Osteoblast (primary cell): ENCODE measurements at places on chromosomes 4 and X. TPM values are rescaled to one million over a fixed set of nuclear protein-coding genes. Genes with fewer than 3 reads are reported as not detected.

DNA sequence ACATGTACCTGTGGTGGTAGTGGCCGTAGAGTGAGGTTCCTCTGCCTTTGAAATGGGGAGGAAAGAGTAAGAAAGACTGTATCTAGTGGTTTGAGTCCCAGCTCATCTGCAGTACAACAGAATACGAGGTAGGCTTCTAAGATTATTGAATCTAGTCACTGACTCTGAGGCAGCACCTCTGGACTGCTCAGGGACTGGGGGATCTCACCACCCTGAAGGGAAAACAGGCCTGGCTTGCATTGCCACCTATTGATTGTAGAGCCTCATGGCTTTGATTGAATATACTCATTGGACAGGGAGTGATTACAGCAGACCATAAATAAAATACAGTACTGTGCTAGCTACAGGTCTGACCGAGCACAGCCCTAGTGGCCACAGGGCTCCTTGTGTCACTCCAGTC lies 50.5 kb downstream of the GPR174 start:
- no peaks in the 10 kb centered on the region for H3K36me3 ChIP-seq
- H3K27me3 ChIP-seq: no peaks in the 10 kb centered on the region
- H3K4me1 ChIP-seq: no peaks in the 10 kb centered on the region
- H3K4me3 ChIP-seq: no peak overlapping the region

KLHL15 gene
- 8.3 and 8.7 TPM in 2 replicates for total RNA-seq

DNA sequence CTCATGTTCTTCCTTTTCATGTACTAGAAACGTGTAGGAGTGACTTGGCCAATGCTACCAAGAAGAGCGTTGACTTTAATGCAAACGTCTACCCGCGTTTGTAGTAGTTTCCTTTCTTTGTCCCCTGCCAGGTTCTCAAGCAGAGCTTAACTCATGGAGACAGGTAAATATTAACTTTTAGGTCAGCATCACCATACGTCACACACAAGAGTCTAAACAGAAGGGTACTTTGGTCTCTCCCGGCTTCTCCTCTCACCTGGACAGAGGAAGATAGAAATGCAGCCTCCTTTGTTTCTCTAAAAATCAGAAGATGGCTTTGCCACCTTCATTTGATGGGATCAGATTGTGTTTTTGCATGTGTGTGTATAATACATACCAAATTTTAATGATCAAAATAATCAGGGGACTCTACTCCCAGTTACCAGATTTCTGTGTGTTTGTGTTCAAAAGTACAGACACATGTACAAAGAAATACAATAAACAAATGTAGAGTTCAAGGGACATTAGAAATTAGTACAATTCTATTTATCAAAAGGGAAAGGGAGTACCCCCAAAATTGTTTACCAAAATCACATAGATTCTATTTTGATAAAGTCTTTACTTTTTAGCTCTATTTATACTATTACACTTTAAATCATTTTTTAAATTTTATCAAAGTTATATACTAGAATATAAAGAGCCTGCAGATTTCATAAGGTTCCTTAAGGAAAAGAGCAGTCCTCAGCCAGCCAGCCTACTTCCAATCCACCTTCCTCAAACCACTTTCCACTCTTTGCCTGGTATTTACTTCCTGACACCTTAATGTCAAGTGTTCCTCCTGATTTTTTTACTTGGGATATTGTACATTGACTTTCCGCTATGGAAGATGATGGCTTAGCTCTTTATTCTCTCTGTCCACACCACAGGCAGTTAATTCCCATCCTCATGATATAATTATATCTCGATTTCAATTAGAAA lies 195.5 kb downstream of the RELL1 start:
- H3K4me1 ChIP-seq: no peaks in the 10 kb centered on the region
- DNase-seq: no peak
- H3K4me3 ChIP-seq: no peak overlapping the region

DNA sequence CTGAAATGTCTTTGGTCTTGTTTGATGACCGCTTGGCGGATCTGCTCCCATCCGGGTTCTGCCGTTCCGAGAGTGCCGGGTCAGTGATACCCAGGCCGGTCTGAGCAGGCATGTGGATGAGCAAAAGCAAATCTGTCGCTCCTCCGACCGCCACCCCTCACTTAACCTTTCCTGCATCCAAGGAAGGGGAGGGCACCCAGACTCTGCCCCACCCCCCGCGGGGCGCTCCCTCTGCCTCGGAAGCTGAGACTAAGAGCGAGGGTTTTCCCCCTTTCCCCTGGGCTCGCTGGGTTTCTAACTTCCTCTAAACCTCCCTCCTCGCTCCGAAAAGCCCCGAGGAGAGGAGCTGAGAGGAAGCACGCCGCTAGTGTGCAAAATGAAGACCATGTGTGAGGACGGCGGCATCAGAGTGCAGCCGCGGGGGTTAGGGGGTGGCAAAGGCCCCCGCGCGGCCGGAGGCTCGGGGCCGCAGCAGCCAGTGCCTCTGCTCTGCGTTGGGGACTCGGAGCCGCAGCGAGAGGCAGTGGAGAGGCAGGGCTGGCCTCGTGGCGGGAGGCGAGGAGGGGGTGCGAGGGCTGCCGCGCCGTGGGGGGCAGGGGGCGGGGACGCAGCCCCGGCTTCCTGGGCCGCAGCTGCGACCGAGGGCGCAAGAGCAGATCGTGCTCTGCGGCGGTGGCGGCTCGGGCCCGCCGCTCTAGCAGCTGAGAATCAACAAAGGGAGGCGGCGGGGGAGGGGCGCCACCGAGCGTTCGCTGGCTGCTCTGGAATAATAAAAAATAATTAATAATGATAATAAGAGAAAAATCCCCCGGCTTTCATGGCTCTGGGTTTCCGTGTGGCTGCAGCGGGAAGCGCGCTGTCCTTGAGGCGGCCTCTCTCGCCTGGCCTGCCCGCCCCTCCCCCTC lies 55.8 kb upstream of the BCOR start:
- peaks cover 50% of the 10 kb centered on the region for H3K27me3 ChIP-seq
- peaks cover 3% of the 10 kb centered on the region for H3K4me1 ChIP-seq

DNA sequence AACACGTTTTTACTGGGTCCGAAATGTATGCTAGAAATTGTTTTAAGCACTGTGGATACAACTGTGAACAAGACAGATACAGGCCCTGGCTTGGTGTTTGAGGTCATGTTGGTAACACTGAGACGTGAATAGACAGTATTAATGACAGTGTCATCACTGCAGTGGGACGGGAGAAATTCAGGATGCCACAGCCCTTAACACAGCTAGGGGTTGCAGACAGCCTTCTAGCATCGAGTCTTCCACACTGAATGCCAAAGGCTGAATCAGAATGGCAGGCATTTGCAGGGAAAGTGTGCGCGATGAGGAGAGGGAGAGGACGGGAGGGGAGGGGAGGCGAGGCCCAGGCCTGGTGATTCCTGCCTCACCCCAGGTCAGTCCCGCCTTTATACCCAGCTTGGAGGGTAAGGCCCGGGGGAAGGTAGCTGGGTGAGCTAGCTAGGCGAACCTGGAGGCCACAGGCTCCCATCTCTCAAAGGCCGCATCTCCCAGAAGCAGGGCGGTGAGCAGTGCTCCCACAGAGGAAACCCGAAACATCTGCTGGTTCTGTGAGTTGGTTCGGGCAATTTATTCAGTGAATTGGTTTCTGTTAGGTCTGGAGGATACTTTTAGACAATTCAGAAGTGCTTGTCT lies 44.1 kb upstream of the CLDN24 start:
- H3K36me3 ChIP-seq: no peaks in the 10 kb centered on the region
- no peaks in the 10 kb centered on the region for H3K27me3 ChIP-seq
- peaks cover 4% of the 10 kb centered on the region for H3K4me1 ChIP-seq
- no peak overlapping the region for H3K27ac ChIP-seq
- no peak overlapping the region for H3K4me3 ChIP-seq

FANCB gene
- 3.6 and 3.8 TPM in 2 replicates for total RNA-seq

GRCh38 chr4:113311047-113311446 lies 261.6 kb downstream of the ANK2 start:
- no peak for DNase-seq
- H3K36me3 ChIP-seq: no peaks in the 10 kb centered on the region
- H3K4me3 ChIP-seq: no peak overlapping the region
- H3K4me1 ChIP-seq: no peaks in the 10 kb centered on the region

DNA sequence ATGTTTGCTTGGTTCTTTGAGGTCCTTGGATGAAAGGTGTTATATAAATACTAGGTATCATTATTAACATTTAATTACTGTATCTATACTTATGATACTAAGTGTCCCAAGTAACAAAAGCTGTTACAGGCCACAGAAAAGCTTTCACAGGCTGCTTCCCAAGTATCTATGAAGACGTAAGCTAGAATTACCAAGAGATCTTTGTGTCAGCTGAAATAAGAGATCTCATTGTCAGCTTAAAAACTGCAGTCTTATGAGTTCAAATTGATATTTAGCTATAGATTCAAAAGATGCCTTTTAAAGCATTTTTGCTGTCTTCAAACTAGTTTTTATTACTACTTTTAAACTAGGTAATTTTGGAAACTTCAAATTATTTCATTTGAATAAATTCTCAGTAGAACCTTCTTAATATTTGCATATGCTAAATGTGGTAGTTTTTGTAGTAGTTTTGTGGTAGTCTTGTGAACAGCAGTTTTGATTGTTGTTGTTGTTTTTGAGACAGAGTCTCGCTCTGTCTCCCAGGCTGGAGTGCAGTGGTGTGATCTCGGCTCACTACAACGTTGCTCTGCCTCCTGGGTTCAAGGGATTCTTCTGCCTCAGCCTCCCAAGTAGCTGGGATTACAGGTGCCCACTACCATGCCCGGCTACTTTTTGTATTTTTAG lies 170.0 kb upstream of the RPL34 start:
- DNase-seq: no peak
- H3K27ac ChIP-seq: no peak overlapping the region
- no peak overlapping the region for H3K4me3 ChIP-seq
- no peaks in the 10 kb centered on the region for H3K36me3 ChIP-seq

DNA sequence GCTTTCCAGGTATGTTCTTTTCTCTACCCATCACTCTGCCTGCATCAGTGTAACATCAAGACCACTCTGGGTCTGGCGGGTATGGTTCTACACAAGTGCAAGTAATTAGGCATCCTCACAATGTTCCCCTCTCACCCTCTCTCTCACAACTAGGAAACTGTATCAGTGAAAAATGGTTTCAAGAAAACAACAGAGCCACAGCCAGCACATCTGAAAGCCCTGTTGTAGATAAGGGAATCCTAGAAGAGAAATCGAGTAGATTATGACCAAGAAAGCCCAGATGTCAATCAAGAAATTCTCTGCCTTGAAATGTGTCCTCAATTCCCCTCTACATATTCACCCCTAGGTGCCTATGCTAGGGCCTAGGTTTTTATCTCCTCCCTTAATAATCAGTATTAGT lies 281.3 kb upstream of the ANKRD50 start:
- H3K27ac ChIP-seq: no peak overlapping the region
- DNase-seq: no peak
- H3K4me1 ChIP-seq: no peaks in the 10 kb centered on the region
- H3K4me3 ChIP-seq: no peak overlapping the region
- no peaks in the 10 kb centered on the region for H3K36me3 ChIP-seq

DNA sequence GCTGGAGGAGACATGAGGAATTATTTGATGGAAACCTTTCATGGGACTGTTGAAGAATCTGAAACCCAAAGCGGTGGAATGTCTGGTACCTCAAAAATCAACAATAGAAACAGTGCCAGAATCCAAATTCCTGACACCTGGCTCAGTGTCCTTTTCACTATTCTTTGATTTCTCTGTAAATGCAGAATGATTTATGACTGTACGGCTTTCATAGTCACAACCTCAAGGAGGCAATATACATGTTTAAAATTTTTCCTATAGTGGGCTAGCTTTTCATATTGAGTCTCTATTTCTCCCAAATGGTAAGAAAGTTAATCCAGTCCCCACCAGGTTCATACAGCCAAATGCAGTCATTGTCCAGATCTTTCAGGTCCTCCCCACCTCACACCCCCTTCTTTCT lies 19.3 kb downstream of the DAPP1 start:
- no peak for DNase-seq
- H3K27ac ChIP-seq: no peak overlapping the region
- H3K4me3 ChIP-seq: no peak overlapping the region
- no peaks in the 10 kb centered on the region for H3K36me3 ChIP-seq
- H3K4me1 ChIP-seq: no peaks in the 10 kb centered on the region

- no peak overlapping the region for H3K27ac ChIP-seq
- peaks cover 4% of the 10 kb centered on the region for H3K27me3 ChIP-seq
- H3K4me3 ChIP-seq: no peak overlapping the region
- no peaks in the 10 kb centered on the region for H3K36me3 ChIP-seq
- H3K4me1 ChIP-seq: no peaks in the 10 kb centered on the region
- DNase-seq: no peak
Measured at GRCh38 chrX:112190646-112191045, 108.1 kb upstream of the TRPC5 start.

- DNase-seq: no peak
- H3K36me3 ChIP-seq: no peaks in the 10 kb centered on the region
- peak overlapping the region; percentile 70 for H3K4me3 ChIP-seq
Measured at GRCh38 chr4:242121-242848, 63.0 kb downstream of the ZNF732 start.

DNA sequence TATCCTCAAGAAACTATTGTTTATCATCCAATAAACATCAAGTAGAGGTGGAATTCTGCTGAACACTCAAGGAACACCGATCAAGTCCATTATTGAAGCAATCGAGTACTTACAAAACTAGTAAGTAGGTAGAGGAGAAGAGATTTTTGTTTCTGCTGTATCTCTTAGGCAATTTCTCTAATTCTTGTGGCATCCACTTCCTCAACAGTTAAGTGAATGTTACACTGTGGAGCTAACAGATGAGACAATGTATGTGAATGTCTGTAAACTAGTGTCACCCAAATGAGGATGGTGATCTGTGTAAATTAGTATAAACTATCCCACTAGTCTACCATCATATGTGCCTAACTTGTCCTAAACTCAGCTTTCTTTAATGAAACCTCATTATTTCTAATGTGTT lies 261.6 kb downstream of the ARHGAP24 start:
- H3K27me3 ChIP-seq: no peaks in the 10 kb centered on the region
- DNase-seq: no peak
- H3K36me3 ChIP-seq: no peaks in the 10 kb centered on the region
- H3K4me1 ChIP-seq: peaks cover 12% of the 10 kb centered on the region

GRCh38 chr4:186058253-186058979 lies 10.5 kb upstream of the TLR3 start:
- no peak for DNase-seq
- H3K27ac ChIP-seq: no peak overlapping the region
- H3K27me3 ChIP-seq: peaks cover 2% of the 10 kb centered on the region
- no peak overlapping the region for H3K4me3 ChIP-seq
- H3K4me1 ChIP-seq: no peaks in the 10 kb centered on the region
- no peaks in the 10 kb centered on the region for H3K36me3 ChIP-seq

DNA sequence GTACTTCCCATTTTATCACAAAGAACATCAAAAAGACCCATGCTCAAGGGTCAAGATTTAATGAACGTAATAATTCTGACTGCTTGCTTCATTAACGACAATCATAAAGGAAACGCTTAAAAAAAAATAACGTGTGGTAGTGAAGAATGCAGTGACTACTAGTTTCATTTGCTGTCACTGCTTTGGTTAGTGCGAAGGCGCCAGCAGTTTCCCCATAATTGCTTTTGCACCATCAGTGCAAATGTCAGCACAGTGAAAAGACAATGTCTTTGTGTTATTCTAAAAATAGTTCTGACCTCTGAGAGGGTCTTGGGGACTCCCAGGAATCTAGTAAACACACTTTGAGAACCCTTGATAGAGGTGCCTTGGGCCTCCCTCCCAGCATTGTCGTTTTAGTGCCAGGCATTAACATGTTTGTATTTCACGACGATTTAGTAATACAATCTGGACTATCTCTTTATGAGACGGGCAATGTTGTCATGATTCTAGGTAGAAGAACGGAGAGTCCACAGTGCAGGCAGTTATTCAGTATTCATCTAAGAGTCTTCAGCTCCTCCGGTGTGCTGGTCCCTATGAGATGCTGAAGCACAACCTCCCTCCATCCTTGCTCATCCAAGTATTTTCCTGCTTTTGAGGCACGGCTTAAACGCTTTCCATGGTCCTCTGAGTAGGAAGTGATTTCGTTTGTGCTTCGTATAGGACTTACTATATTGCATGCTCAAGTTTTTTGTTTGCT lies 71.0 kb downstream of the AFF1 start:
- H3K36me3 ChIP-seq: no peaks in the 10 kb centered on the region
- peak overlapping the region; percentile 96 for H3K27ac ChIP-seq
- peaks cover 12% of the 10 kb centered on the region for H3K4me1 ChIP-seq
- peak overlapping the region; percentile 92 for H3K4me3 ChIP-seq
- H3K27me3 ChIP-seq: no peaks in the 10 kb centered on the region
- DNase-seq: no peak
